ENCODE measurements at places on chromosomes 4 and X.

- DNase-seq = no peak
Observed at GRCh38 chr4:68606240-68606639, 30.1 kb upstream of the UGT2B17 start.

DNA sequence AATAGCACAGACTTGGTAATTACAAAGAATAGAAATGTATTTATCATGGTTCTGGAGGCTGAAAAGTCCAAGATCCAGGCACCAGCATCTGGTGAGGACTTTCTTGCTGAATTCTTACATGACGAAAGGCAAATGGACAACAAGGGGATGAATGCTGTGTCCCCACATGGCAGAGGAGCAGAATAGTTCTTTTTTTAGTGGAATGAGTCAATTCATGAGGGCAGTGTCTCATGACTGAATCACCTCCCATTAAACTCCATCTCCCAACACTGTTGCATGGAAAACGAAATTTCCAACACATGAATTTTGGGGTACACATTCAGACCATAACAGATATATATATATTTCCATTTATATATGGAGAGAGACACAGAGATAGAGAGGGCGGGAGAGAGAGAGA lies 628.3 kb downstream of the TRIML1 start:
- DNase-seq = no peak

GRCh38 chr4:26099967-26100366 lies 185.9 kb downstream of the SMIM20 start:
- no peak for DNase-seq

DNA sequence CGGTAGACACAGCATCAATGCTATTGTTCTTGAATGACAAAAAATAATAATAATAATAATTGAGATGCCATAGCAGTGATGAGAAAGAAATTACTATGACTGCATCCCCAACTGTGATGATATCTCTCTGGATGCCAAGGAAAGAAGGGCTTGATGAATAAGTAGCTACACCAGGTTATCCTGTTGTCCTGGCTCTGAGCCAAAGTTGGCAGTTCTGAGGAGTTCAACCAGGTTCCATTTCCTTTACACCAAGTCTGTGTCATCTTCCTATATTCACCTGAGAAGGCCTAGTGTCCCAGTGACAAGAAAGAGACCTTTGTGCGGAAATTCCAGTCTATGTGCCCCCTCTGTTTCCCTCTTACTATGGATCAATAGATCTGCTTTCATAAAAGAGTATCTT lies 3.4 kb upstream of the MAML3 start:
- DNase-seq = no peak

GRCh38 chr4:57363346-57363745 lies 253.2 kb upstream of the IGFBP7 start:
- DNase-seq = no peak

GRCh38 chr4:144347121-144347520 lies 206.6 kb upstream of the GYPA start:
- no peak for DNase-seq

- DNase-seq = no peak
Observed at GRCh38 chrX:129544780-129545179, 4.7 kb downstream of the OCRL start.

DNA sequence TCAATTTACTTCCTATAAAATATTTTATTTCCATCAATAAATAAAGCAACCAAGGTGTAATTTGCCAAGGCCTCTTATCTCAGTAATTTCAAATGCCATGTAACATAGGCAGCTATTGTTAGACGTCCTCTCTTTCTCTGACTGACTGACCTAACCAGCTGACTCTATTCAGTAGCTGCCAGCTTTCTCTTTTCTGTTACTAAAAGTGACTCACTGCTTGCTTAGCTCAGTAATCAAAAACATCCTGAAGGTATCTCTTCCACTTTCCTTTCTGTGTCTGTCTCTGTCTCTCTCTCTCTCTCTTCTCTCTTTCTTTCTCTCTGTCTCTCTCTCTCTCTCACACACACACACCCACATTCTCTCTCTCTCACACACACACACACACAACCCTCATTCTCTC lies 134.2 kb downstream of the SPOCK3 start:
- DNase-seq = no peak

DNA sequence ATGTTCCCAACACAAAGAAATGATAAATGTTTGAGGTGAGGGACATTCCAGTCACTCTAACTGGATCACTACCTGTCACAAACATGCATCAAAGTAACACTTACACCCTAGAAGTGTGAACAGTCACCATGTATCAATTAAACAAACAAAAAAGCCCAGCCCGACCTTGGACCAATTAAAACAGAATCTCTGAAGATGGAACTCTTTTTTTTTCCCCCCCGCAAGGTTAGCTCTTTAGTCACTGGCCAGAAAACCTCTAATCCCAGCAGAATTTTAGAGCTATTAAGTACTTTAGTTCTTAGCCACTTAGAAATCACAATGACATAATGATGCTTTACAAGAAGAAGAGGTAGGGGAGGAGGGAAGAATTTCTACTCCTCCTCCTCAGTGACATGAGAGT lies 154.5 kb downstream of the PALLD start:
- DNase-seq = no peak

DNA sequence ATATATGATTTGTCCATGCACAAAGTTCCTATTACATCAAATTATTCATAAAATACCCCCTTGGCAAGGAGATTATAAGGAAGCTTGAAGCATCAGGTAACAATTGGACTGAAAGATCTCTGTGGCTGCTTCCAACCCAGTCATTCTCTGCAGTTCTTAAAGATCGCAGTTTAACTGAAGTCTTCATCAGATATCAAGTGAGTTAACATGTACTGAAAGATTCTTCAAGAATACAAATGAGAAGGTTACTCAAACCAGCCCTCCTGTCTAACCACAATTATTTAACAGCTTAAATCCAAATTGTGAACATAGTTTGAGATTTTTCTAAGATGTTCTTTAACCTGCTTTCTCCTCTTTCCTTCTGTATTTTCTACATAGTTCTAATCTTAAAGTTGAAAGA lies 56.1 kb downstream of the SLC10A7 start:
- no peak for DNase-seq

DNA sequence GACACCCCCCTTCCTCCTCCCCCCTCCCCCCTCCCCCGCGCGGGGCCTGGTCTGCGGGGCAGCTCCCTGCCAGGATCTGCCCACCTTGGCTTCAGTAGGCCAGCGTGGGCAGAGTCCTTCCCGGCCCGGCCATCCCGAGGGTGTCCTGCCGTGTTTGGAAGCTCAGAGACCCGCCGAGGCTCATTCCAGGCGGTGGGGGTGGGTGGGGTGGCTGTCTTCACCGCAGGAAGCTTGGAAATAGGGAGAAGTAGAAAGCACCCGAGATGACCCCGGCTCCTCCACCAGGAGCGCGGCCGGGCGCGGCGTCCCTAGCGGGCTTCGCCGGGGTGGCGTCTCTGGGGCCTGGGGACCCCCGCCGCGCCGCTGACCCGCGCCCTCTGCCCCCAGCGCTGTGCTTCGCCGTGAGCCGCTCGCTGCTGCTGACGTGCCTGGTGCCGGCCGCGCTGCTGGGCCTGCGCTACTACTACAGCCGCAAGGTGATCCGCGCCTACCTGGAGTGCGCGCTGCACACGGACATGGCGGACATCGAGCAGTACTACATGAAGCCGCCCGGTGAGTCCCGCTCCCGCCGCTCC lies 1.6 kb downstream of the NAT8L start:
- DNase-seq = no peak

GRCh38 chr4:40196724-40197281 lies at the start of gene RHOH:
TSS of gene RHOH (plus strand) at chr4:40197031. CDS start at chr4:40243387, 46,356 bp downstream.
- peak; percentile 60 for DNase-seq

- no peak for DNase-seq
Observed at GRCh38 chrX:134526399-134526798, 66.4 kb downstream of the HPRT1 start.

- DNase-seq = no peak
Observed at GRCh38 chr4:186081202-186081807, 12.3 kb downstream of the TLR3 start.

- DNase-seq = no peak
Observed at GRCh38 chrX:65635378-65635777, 32.1 kb upstream of the MSN start.

GRCh38 chrX:136015016-136015415 lies 29.8 kb downstream of the SLC9A6 start:
- no peak for DNase-seq

GRCh38 chrX:102902355-102902754 lies 34.7 kb upstream of the RAB40AL start:
- DNase-seq = no peak

GRCh38 chr4:92305148-92305877 lies 1.5 kb downstream of the GRID2 start:
- DNase-seq = no peak

- DNase-seq = no peak
Observed at GRCh38 chr4:38386005-38386551, 277.9 kb upstream of the KLF3 start.

GRCh38 chrX:153560000-153560399 lies 38.9 kb downstream of the CCNQ start:
- DNase-seq = no peak

GRCh38 chr4:123450393-123450792 lies 53.8 kb downstream of the SPRY1 start:
- DNase-seq = no peak

- DNase-seq = no peak
Observed at GRCh38 chrX:129932821-129933321, 26.9 kb downstream of the UTP14A start.

DNA sequence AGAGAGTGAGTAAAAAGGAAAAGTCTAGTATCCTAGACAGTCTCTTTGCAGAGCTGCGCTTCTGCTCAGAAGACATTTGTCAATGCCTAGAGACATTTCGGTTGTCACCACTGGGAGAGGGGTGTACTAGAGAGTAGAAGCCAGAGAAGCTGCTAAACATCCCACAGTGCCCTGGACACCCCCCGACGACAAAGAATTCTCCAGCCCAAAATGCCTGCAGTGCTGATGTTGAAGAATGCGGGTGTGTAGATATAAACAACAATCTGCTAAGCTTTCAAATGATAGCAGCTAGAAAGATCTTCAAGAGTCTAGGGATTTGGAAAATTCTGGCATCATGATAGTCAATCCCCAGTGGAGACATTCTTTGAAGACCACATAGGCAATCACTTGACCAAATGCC lies 90.1 kb downstream of the PALLD start:
- no peak for DNase-seq

- no peak for DNase-seq
Observed at GRCh38 chr4:147071209-147071740, 125.6 kb upstream of the TTC29 start.

All from stimulated activated CD4-positive, alpha-beta T cell treated with anti-CD3 and anti-CD28 coated beads, Interleukin-12 subunit alpha, Interleukin-12 subunit beta, amount 100 ng/mL, for 4 hours (primary cell).